ENCODE measurements at places on chromosomes 13 and 19. TPM values are rescaled to one million over a fixed set of nuclear protein-coding genes. Genes with fewer than 3 reads are reported as not detected.
A peak's percentile ranks its signal among the peaks of the same experiment; 100 is the strongest.

GRCh38 chr13:27933118-27933517 lies 13.3 kb downstream of the PDX1 start:
- no peak for DNase-seq

GRCh38 chr19:46124638-46125115 lies at the start of gene IGFL3:
Gene IGFL3 (minus strand): TSS chr19:46124688. CDS start chr19:46124649, 39 bp downstream.
- no peak for DNase-seq

GRCh38 chr19:41903193-41903953 lies 20.4 kb downstream of the ARHGEF1 start:
- DNase-seq, result no peak

DNA sequence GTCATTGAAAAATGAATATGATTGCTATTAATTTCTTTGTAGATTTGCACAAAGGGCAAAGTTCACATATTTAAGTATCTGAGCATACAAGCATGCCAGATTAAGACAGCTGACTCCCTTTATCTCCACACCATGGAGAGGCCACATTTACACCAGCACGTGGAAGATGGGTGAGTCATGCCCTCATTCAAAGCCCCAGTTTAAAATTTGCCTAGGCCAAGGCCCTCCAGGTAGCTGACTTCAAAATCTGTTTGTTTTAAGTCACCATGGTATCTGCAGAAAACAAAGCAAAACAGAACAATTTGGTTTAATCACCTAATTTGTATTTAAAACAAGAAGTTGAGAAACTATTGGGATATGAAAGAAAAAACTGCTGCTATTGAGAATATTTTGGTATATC lies 109.2 kb downstream of the ESD start:
- peak; percentile 73 for DNase-seq

- peak; percentile 42 for DNase-seq
Measured at GRCh38 chr19:13401388-13401787, 104.9 kb downstream of the CACNA1A start.

DNA sequence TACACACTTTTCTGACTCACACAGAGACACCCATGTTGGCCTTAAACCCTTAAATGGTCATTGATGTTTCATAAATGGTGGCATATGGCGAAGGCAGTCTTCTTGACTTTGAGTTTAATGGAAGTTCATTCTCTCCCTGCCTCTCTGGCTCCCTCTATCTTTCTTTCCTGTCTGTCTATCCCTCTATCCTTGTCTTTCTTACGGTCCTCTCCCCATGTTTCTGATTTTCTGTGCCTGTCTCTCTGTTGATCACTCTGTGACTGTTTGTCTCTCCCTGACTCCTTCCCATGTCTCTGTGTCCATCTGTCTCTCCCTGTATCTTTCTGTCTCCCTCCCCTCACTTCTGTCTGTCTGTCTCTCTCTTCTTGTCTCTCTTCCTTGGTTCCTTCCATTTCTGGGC lies 43.2 kb upstream of the SHKBP1 start:
- DNase-seq, result no peak

DNA sequence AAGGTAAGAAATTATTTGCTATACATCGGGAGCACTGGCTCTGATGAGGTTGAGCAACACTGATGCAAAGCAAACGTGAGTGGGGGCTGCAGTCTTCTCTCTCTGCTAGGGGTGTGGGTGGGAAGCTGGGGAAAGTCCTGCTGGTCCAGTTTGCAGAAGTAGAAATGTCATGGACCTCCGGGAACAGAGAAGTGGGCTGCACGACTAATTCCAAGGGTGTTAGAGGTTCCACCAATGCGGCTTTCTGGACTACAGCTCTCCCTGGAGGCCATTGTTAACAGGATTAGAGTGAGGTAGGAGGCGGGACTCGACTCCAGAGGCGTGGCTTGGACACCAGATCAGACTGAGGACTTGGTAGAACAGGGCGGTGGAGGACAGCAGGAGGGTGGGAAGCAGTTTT lies 5.7 kb upstream of the FBXO27 start:
- no peak for DNase-seq

DNA sequence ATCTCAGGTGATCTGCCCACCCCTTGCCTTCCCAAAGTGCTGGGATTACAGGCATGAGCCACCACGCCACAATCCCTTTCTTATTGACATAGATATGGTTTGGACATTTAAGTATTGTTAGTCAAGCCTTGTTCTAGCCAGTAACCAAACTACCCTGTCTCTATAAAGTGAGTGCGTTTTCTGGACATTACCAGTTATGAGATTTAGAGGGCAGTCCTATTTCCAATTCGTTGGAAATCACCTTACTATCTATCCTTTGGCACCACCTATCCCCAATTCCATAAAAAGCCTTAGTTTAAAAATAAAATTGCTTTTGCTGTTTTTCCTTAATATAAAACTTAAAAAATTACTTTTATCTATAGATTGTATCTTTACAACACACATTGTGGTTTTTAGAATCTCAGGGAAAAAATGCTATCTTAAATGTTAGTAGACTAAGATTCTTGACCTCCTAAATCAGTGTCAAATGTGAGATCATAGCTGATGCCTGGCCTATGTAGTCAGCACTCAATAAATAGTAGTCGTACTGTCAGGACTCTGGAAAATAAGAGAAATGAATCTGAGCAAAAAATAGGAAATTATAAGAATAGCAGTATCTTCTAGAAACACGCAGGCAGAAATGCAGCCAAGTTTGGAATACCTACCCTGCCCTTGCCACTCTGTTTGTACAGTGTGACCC lies 57.0 kb downstream of the NUFIP1 start:
- no peak for DNase-seq

DNA sequence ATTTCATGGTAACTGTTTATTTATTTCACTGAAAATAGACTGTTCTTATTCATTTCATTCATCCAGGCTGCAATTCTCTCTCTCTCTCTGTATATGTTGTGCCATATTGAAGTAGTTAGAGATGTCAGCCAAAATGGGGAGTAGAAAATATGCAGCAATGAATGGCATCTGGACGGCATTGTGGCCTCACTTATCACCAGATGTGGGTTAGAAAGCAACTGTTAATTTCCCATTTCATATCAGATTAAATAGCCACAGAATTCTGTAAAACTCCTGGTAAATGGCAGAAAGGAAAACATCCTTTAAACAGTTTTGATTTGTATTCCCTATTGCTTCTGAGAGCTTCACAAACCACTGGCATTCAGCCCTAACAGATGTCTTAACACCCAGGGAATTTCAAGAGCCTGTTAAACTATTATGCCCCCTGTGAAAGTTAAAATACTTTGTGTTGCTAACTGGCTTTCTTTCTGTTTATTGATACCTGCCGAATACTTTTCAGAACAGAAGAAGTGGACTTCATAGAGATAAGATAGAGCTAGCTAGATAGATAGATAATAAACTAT lies 1763.3 kb upstream of the MIR17HG start:
- no peak for DNase-seq

DNA sequence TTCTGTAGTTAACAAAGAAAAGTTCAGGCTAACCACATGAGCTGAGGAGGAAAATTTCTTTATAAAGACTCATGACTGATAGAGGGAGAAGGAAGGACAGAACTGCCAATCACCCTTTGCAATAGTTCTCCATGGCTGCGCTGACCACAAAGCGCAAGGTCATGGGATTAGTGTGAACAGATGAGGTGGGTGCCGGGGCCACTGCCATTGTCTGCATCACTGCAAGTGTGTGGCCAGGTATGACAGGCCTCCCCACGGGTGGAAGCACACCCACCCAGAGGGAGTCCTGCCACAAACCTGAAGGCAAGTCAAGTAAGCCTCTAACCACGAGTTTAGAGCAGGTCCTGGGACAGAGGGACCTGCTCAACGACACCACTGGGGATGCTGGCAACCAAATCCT lies 128.1 kb downstream of the TUBA3C start:
- DNase-seq, result no peak

Gene IL27RA
- 6.7 TPM for polyA plus RNA-seq

Gene COMP
- not detected for polyA plus RNA-seq

Gene CEACAM3
- polyA plus RNA-seq, result not detected

Gene MBD3L2
- not detected for polyA plus RNA-seq

Gene ZNF880
- 8.3 TPM for polyA plus RNA-seq

Gene ZGLP1
- polyA plus RNA-seq, result 3.6 TPM
